Neural progenitor cell (in vitro differentiated cells): ENCODE measurements at places on chromosomes 12 and 14. TPM values are rescaled to one million over a fixed set of nuclear protein-coding genes. Genes with fewer than 3 reads are reported as not detected.
A peak's percentile ranks its signal among the peaks of the same experiment; 100 is the strongest.

PIK3C2G gene
- total RNA-seq: not detected in 2 replicates

PLXNC1 gene
- 13.4 and 16.7 TPM in 2 replicates for total RNA-seq

DNA sequence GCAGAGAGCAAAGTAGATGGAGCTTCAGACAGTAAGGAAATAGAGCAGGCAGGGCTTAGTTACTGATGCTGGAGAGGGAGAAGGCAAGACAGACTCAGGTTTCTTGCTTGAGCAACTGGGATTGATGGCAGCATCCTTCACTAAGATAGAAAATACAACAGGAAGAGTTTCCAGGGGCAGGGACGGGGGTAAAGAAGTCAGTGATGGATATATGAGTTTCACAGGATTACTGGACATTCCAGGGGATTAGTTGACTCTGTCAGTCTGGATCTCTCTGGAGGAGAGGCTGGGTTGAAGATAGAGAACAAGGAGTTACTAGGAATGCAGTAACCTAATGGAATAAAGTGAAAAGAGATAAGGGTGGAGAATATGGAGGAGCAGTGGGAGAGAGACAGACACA lies 74.5 kb upstream of the ATF1 start:
- H3K27ac ChIP-seq: no peak overlapping the region
- DNase-seq: peak; percentile 25
- H3K4me3 ChIP-seq: no peak overlapping the region
- no peaks in the 10 kb centered on the region for H3K27me3 ChIP-seq
- no peaks in the 10 kb centered on the region for H3K4me1 ChIP-seq
- H3K36me3 ChIP-seq: no peaks in the 10 kb centered on the region

GRCh38 chr12:58342736-58343135 lies 401.4 kb downstream of the ATP23 start:
- no peaks in the 10 kb centered on the region for H3K36me3 ChIP-seq
- H3K4me1 ChIP-seq: no peaks in the 10 kb centered on the region
- no peaks in the 10 kb centered on the region for H3K27me3 ChIP-seq

ESRRB gene
- 1.2 and 1.3 TPM in 2 replicates for total RNA-seq
